NCI-H510A (cell line): ENCODE measurements at places on chromosomes 11 and 22.

DNA sequence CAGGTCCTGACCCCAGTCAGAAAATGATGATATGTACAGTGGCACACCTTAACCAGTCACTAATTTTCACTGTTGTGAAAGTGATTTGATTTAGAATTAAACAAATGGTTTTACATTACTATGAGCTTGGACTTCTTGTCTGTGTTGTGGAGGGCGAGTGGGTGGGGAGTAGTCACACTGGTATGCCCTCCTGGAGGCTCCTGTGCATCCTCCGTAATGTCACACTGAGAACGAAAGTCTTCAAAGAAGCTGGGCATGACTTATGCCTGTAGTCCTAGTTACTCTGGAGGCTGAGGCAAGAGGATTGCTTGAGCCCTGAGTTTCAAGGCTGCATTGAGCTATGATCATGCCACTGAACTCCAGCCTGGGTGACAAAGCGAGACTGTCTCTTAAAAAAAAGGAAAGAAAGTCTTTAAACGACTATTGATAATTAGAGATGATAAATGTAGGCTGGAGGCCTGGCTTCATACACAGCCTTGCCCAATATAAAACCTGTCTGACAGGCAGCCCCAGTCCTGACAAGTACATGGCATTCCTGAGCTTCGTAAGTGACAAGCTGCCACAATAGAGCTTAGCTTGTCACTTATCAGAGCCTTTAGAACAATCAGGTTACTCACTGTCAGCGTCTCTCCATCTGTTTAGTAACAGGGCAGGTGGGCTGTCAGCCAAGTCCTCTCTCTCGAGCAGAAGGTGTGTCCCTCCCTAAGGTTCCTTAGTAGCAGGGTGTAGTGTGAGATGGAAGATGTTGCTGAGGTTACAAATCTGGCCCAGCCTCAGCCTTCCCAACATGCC lies 5.0 kb upstream of the LIMK2 start:
- DNase-seq = no peak

GRCh38 chr11:1528710-1529109 lies 42.1 kb upstream of the MOB2 start:
- DNase-seq = no peak

DNA sequence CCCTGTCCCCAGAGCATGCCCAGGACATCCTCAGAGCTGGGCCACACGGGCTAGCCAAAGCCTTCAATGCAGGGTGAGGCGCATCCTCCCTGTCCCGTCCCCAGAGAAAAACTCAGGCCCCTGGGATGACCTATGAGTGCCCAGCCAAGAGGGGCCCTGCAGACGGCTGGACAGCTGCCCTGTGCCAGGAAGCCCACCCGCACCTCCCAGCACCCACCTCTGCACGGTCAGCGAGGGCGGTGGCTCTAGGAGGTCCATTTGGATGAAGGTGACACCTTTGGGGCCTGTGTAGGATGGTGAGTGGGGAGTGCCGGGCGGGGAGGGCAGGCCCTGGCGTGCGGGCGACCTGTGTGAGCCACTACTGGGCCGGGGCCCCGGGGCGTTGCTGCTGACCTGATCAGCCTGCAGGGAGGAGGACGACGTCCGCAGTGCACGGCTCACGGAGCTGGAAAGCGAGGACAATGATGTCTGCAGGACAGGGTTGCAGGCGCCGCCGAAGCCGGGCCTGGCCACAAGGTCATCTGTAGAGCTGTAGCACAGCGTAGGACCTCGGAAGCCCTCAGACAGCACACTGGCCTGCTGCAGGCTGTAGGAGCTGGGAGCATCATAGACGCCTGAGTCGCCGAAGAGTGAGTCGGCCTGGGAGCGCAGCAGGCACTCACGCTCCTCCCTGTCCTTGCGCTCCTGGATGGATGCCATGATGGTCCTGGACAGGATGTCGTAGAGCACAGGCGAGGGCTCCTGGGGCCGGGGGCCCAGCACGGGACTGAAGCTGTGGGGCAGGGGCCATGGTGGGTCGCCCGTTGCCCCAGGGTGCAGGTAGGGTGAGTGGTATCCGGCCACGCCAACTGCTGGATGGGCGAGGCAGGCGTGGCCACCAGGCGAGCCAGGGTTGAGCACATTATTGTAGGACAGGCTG lies 180.5 kb downstream of the IGLL1 start:
- no peak for DNase-seq

GRCh38 chr22:31177420-31178162 lies 17.6 kb downstream of the RNF185 start:
- no peak for DNase-seq

DNA sequence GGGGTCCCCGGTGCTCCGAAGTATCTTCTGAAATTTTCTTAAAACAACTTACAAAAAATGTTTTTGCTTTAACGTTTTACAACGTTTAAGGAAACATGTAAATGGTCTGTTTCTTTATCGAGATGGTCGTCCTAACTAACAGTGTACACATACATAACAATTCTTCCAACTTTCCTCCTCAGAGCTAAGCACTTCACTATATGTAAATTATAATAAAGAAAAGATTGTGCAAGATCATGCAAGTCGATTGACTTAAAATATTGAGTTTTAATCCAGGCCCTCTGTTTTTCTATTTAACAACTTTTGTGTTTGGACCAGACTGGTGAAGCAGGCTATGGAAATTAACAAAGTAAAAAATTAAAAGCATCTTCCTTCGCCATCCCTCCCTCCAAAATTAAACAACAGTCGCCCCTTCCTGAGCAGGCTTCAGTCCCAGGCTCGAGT lies 4.9 kb downstream of the ALX4 start:
- no peak for DNase-seq

DNA sequence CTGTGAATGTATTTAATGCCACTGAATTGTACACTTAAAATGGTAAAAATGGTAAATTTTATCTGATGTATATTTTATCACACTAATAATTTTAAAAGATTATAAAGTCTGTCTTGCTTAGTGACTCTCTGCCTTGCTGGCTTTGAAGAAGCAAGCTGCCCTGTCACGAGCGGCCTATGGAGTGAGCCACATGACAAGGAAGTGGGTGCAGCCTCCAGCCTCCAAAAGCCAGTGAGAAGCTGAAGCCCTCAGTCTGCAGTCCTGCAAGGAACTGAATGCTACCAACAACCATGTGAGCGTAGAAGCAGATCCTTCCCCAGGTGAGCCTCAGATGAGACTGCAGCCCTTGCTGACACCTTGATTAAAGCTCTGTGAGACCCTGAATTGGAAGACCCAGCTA lies 20.0 kb downstream of the C11orf24 start:
- DNase-seq = no peak

DNA sequence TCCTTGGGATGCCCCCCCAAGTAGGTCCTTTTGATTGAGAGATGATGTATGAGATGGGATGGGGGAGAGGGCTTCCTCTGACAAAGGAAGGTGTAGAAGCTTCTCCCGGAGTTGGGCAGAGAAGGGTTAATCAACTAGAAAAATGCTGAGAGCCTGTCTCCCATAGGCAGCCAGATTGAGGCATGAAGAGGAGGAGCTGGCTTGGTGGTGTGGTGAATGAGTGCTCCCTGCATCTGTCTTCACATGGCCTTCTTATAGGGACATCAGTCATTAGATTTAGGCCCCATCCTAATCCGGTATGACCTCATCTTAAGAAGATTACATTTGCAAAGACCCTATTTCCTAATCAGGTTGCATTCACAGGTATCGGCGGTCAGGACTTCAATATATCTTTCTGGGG lies 61.1 kb downstream of the NFAM1 start:
- no peak for DNase-seq

GRCh38 chr11:27945348-27945747 lies 162.6 kb downstream of the KIF18A start:
- no peak for DNase-seq

DNA sequence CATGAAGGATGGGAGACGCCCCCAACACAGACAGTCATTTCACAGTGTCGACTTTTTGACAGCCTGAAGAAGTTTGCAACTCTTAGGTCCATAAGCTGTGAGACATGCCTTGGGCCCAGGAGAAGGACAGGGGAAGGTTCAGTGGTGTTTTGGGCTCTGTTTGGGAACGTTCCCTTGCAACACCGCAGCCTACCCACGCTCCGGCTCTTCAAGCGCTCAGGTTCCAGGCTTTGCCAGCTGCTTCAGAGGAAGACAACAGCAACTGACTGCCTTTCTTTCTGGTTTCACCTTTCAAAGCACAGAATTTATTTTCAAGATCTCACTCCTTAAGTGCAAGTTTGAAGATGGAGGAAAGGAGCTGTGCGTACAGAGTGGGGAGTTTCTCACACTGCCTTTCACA lies 575.8 kb upstream of the B3GAT1 start:
- no peak for DNase-seq

- DNase-seq = no peak
Measured at GRCh38 chr11:57179681-57180080, 2.1 kb upstream of the LRRC55 start.

DNA sequence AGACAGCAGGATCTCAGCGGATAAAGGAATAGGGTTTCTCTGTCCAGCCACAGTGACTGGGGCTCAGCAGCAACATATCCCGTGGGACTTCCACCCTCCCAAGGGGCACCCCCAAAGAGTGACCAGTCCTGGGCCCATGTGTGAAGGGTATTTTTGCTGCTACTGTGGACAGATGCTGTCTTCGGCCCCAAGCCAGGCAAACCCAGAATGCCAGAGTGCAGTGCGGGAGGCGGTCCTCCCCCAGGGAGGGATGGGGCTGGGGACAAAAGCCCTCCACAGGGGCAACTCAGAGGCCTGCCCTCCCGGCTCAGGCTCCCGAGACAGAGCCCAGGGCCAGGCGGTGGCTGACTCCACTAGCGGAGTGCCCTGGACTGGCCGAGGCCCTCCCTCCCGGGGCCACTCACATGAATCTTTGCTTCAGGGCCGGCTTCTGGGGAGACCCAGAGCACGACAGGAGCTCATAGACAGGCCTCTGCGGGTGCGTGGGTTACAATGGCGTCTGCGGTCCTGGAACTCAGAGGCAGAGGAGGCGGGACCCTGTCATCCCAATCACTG lies 34.7 kb upstream of the WNT7B start:
- no peak for DNase-seq

GRCh38 chr11:118194835-118195627 lies 18.6 kb upstream of the SCN2B start:
- no peak for DNase-seq

DNA sequence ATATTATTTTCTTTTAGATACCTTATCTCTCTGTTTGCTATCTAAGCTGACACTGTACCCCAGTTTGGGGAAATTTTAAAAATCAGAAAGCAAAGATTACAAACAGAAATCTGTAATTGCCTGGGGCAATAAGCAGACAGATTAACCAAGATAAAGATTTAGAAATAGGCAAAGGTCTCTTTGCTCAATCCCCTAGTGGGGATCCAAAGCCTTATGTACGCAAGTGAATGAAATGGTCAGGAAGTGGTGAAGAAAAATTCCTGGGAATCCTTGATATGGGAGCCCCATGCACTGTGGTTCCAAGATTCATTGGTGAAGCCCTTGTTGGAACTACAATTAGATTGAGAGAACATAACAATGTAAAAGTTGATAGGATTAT lies 139.5 kb upstream of the GUCY1A2 start:
- no peak for DNase-seq

DNA sequence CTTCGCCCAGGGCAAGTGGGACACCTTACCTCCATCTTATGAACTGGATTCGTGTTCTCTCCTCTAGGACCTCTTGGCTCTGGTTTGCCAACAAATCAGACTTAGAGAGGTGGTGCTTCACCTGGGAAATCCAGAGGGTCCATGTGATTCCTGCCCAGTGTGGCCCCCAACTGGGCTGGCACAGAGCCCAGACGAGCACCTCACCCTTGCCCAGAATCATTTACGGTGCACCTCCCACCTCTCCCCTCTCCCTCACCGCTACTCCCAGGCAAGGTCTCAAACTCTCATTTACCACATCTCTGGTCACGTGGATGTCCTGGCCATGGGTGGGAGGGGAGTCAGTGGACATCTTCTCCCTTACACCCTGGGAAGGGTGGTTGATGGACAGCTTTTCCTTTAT lies 1.1 kb downstream of the SPATA19 start:
- DNase-seq = no peak

DNA sequence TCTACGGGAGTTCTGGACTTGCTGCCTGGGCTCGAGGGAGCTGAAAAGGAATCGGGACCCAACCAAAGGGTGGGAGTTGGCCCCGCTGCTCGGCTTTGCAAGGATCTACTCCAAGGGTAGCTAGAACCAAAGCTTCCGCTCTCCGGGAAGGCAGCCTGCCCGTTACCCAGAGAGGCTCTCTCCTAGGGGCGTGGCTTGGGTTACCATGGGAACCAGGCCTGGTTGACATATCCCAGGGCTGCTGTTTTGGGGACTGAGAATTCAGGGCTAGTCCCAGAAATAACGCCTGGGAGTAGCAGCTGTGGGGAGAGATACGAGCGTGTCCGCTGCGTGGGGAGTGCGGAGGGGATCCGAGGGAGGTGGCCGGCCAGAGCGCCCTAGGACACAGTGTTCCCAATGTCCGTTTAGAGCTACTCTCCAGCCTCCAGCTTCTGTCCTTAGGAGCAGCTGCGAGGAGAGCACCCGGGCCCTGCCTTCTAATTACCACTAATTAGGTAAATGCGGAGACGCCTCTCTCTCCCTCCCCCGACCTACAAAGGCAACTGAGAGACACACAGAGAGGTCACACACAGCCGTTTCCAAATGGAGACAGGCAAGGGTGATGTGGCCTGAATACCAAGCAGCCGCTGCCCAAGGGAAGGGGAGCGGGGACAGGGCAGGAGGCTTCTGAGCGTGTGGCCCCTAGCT lies 141.6 kb upstream of the CADM1 start:
- no peak for DNase-seq

GRCh38 chr11:44223238-44223637 lies 86.7 kb downstream of the ALX4 start:
- no peak for DNase-seq

- peak; percentile 55 for DNase-seq
Measured at GRCh38 chr11:18706330-18707243, 8.0 kb downstream of the TMEM86A start.

DNA sequence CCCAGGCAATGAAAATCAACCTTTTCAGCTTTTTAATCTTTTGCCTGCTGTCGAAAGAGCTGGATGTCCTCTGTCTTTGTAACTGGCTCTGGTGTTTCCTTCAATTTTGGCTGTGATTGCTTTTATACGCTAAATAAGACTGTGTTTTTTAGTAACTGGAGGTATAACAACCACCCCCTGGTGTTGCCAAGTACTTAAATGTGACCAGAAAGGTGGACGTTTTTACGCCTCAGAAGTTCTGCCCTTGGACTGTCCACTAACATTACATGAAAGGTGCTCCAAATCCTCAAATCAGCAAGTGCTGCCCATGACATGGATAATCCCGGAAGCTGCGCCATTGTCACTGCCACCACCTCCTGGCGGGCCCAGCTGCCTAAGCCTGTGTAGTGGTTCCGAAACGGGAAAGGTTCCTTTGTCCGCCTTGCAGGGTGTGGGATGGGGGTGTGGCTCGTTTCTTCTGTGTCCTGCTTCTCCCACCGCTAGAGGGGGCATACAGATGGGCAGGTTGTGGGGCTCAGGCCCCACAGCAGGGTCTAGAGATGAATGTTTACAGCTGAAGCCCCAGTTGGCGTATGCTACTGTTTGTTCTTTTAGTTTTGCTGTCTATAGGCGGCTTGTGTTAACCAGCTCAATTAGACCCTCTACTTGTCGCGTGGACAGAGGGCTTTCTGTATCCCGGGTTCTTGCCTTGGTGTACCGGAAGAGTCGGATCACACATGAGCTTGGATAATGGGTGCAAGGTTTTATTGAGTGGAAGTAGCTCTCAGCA lies 82.2 kb upstream of the SEPTIN5 start:
- DNase-seq = no peak

GRCh38 chr22:50454556-50455075 lies 20.2 kb downstream of the SBF1 start:
- no peak for DNase-seq
